Thoracic aorta (tissue), 2 donors: ENCODE measurements at places on chromosomes 6 and 20. TPM values are rescaled to one million over a fixed set of nuclear protein-coding genes. Genes with fewer than 3 reads are reported as not detected.
A peak's percentile ranks its signal among the peaks of the same experiment; 100 is the strongest.

The CYP39A1 gene
- total RNA-seq, result 1.1 TPM

The GJE1 gene
- total RNA-seq, result not detected

The LY6G6C gene
- not detected for total RNA-seq

The CFAP61 gene
- not detected for total RNA-seq

The MDFI gene
- total RNA-seq, result 5.1 TPM

The SMPDL3A gene
- 8.0 TPM for total RNA-seq

The FAM50B gene
- total RNA-seq, result 12.4 TPM

The SEL1L2 gene
- total RNA-seq, result not detected

The ARFGEF3 gene
- total RNA-seq, result 1.4 TPM

The CYP24A1 gene
- total RNA-seq, result not detected

The PIGU gene
- total RNA-seq, result 10.4 TPM

- DNase-seq, result no peak
- H3K4me1 ChIP-seq, result no peaks in the 10 kb centered on the region
- no peak overlapping the region for H3K4me3 ChIP-seq
- no peaks in the 10 kb centered on the region for H3K36me3 ChIP-seq
- H3K27me3 ChIP-seq, result no peaks in the 10 kb centered on the region
Measured at GRCh38 chr20:44358776-44359175, 3.3 kb downstream of the HNF4A start.

GRCh38 chr6:18555750-18556149, 168.6 kb downstream of the RNF144B start:
- DNase-seq, result no peak
- no peak overlapping the region for H3K27ac ChIP-seq
- H3K27me3 ChIP-seq, result no peaks in the 10 kb centered on the region
- no peak overlapping the region for H3K4me3 ChIP-seq

GRCh38 chr6:37354526-37355384, 972 bp downstream of the RNF8 start:
- H3K27ac ChIP-seq, result peak overlapping the region; percentile 45
- H3K4me1 ChIP-seq, result peaks cover 11% of the 10 kb centered on the region
- no peaks in the 10 kb centered on the region for H3K36me3 ChIP-seq

DNA sequence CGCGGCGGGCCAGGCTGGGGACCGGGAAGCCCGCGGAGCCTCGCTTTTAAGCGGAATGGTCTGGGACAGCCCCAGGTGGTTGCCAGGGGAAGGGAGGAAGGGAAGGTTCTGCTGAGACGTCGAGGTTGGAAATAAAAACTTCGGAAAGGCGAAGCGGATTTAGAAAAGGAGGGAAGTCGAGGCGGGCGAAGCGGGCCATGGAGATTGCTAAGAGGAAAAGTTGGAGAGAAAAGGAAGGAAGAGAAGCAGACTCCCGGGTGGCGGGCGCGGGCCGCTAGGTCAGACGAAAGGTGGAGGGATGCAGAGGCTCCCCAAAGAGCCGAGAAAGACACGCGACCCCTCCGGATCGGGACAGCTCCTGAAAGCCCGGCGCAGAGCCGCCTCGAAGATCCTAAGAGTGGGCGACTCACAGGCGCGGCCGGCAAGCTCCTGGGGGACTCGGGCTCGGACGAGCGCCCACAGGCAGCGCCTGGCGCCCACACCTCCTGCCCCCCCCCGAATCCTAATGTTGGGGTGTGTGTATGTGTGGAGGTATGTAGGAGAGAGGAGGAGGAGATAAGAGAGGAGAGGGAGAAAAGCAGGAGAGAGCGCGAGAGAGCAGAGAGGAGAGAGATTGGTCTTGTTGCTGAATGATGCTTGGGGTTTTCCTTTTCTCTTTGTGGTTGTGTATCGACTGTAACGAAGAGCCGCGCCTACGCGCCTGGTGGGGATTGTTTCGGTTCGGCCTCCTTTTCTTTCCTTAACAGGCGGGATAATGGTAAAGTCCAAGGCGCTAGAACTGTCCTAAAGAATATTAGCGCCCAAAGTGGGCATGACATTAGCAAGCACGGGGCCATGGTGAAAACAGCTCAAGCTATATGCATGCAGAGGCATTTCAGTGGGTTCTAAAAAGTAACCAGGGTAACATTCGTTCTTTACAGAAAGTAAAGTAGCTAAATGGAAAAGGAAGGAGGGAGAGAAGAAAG, 1.5 kb downstream of the TFAP2B start:
- H3K4me1 ChIP-seq, result peaks cover 8% of the 10 kb centered on the region
- no peak overlapping the region for H3K27ac ChIP-seq
- no peak for DNase-seq
- H3K36me3 ChIP-seq, result no peaks in the 10 kb centered on the region
- peak overlapping the region; percentile 53 for H3K4me3 ChIP-seq

- no peak for DNase-seq
- no peak overlapping the region for H3K4me3 ChIP-seq
- H3K36me3 ChIP-seq, result no peaks in the 10 kb centered on the region
- no peak overlapping the region for H3K27ac ChIP-seq
- no peaks in the 10 kb centered on the region for H3K4me1 ChIP-seq
Measured at GRCh38 chr20:59577037-59577808, 27.1 kb upstream of the PHACTR3 start.

GRCh38 chr6:43127877-43128276, 43.2 kb upstream of the SRF start:
- H3K27ac ChIP-seq, result no peak overlapping the region
- no peaks in the 10 kb centered on the region for H3K27me3 ChIP-seq
- H3K4me3 ChIP-seq, result no peak overlapping the region
- H3K36me3 ChIP-seq, result no peaks in the 10 kb centered on the region
- DNase-seq, result no peak

- DNase-seq, result no peak
- H3K36me3 ChIP-seq, result no peaks in the 10 kb centered on the region
- H3K4me1 ChIP-seq, result no peaks in the 10 kb centered on the region
- H3K27ac ChIP-seq, result no peak overlapping the region
Measured at GRCh38 chr6:101486124-101486523, 92.6 kb downstream of the GRIK2 start.

DNA sequence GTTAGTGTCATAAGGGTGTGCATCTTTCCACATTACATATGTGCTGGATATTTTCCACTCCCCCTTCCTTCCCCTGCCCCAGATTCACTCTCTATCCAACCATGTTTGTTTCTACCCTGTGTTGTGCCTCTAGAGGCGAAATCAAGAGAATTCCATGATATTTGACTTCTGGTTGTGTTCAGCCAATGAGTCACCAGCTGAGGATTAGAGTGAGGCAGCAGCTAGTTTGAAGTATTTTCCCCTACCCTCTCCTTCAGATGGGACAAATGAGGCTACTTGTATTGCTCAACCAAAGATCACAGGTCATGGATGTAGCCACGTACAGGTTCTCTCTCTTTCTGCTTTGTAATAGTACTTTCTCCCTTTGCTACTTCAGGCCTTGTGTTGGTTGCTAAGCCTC, 24.5 kb upstream of the OR2J2 start:
- DNase-seq, result no peak
- H3K27me3 ChIP-seq, result no peaks in the 10 kb centered on the region
- no peak overlapping the region for H3K27ac ChIP-seq
- no peaks in the 10 kb centered on the region for H3K4me1 ChIP-seq

DNA sequence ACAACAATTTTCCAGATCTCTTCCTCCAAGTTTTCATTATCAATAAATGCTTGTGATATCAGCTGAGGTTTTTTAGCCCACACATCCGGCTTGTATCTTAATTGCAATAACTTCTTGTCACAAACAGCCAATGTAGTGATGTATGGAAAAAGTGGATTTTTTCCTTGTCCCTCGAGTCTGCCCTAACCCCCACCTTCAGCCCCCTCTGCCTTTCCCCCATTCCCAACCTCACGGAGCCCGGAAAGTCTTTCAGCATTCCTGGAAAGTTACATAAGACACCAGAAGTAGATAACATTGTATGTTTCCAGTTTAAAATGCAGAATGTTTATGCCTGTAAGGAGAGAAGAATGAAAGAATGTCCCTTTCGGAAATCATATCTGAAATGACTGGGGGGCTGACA, 179.2 kb upstream of the PHACTR1 start:
- H3K4me1 ChIP-seq, result peaks cover 4% of the 10 kb centered on the region
- H3K27me3 ChIP-seq, result no peaks in the 10 kb centered on the region
- H3K4me3 ChIP-seq, result no peak overlapping the region
- no peak for DNase-seq
- no peaks in the 10 kb centered on the region for H3K36me3 ChIP-seq

GRCh38 chr6:6826095-6826901, 237.8 kb downstream of the LY86 start:
- DNase-seq, result no peak
- H3K4me1 ChIP-seq, result no peaks in the 10 kb centered on the region
- no peak overlapping the region for H3K27ac ChIP-seq
- H3K4me3 ChIP-seq, result no peak overlapping the region
- H3K27me3 ChIP-seq, result no peaks in the 10 kb centered on the region

- no peaks in the 10 kb centered on the region for H3K27me3 ChIP-seq
- H3K27ac ChIP-seq, result peak overlapping the region; percentile 0
- DNase-seq, result no peak
- peaks cover 14% of the 10 kb centered on the region for H3K4me1 ChIP-seq
Measured at GRCh38 chr6:15239616-15240364, 6.1 kb upstream of the JARID2 start.

GRCh38 chr6:87747646-87748045, 45.6 kb upstream of the AKIRIN2 start:
- DNase-seq, result no peak
- H3K4me3 ChIP-seq, result no peak overlapping the region

- H3K4me1 ChIP-seq, result no peaks in the 10 kb centered on the region
- H3K27me3 ChIP-seq, result no peaks in the 10 kb centered on the region
- DNase-seq, result no peak
- H3K36me3 ChIP-seq, result no peaks in the 10 kb centered on the region
Measured at GRCh38 chr6:38453861-38454260, 185.9 kb downstream of the BTBD9 start.

- DNase-seq, result no peak
- no peaks in the 10 kb centered on the region for H3K27me3 ChIP-seq
- no peak overlapping the region for H3K27ac ChIP-seq
- no peaks in the 10 kb centered on the region for H3K4me1 ChIP-seq
- no peaks in the 10 kb centered on the region for H3K36me3 ChIP-seq
Measured at GRCh38 chr6:22437665-22438064, 131.7 kb upstream of the HDGFL1 start.

GRCh38 chr20:24001712-24002405, 13.3 kb upstream of the GGTLC1 start:
- no peak overlapping the region for H3K27ac ChIP-seq
- H3K27me3 ChIP-seq, result no peaks in the 10 kb centered on the region
- no peaks in the 10 kb centered on the region for H3K4me1 ChIP-seq
- DNase-seq, result no peak
- no peaks in the 10 kb centered on the region for H3K36me3 ChIP-seq
- no peak overlapping the region for H3K4me3 ChIP-seq

- no peak for DNase-seq
- H3K4me3 ChIP-seq, result no peak overlapping the region
- H3K4me1 ChIP-seq, result peaks cover 10% of the 10 kb centered on the region
- no peaks in the 10 kb centered on the region for H3K36me3 ChIP-seq
- H3K27me3 ChIP-seq, result no peaks in the 10 kb centered on the region
Measured at GRCh38 chr6:133971861-133972260, 18.8 kb downstream of the TBPL1 start.

DNA sequence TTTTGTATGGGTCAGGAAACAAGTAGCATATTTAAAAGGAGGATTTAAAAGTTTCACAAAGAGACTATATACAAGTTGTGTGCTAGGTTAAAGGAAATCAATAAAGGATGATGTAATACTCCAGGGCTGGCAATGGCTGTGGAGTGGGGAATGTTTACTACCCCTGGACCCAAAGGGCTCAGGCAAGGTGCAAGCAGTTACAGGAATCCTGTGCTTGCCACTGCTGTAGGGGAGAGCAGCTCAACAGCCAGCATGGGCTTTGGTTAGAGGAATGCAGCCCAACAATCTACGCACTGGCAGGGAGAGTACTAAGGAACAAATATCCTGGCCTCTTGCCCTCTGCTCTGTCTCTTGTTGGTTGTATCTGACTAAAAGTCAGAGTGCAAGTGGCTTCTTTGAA, 1642.2 kb downstream of the KHDRBS2 start:
- no peak for DNase-seq
- no peaks in the 10 kb centered on the region for H3K36me3 ChIP-seq
- no peak overlapping the region for H3K27ac ChIP-seq
- H3K4me3 ChIP-seq, result no peak overlapping the region

DNA sequence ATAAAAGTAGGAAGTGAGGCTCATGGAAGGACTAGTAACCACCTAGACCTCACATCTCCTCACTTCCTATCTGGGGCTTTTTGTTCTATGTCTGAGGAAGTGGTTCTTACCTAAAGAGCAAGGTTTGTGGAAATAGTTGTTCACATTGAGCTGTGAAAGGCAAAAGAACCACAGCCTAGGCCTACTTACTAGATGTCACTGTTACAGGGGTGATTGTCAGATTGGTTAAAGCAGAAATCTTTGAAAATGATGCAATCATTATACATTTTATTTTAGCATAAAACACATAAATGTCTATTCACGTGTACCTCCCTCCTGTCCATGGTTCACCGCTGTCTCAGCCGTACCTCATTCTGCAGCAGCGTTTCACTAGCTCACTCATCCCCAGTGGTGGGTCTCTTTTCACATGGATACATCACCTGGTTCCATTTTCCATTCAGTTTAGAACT, 268.8 kb downstream of the TMEM242 start:
- no peak for DNase-seq
- no peaks in the 10 kb centered on the region for H3K4me1 ChIP-seq
- no peak overlapping the region for H3K4me3 ChIP-seq
- no peak overlapping the region for H3K27ac ChIP-seq

- no peak for DNase-seq
- H3K27ac ChIP-seq, result no peak overlapping the region
- no peak overlapping the region for H3K4me3 ChIP-seq
- no peaks in the 10 kb centered on the region for H3K27me3 ChIP-seq
- peaks cover 4% of the 10 kb centered on the region for H3K4me1 ChIP-seq
Measured at GRCh38 chr6:2196079-2196679, 49.2 kb downstream of the GMDS start.

- H3K4me3 ChIP-seq, result no peak overlapping the region
- peaks cover 4% of the 10 kb centered on the region for H3K36me3 ChIP-seq
Measured at GRCh38 chr20:62148908-62149314, 5.3 kb downstream of the SS18L1 start.

GRCh38 chr6:128437685-128438084, 82.7 kb downstream of the PTPRK start:
- no peak overlapping the region for H3K4me3 ChIP-seq
- H3K27me3 ChIP-seq, result no peaks in the 10 kb centered on the region
- no peaks in the 10 kb centered on the region for H3K36me3 ChIP-seq
- peaks cover 8% of the 10 kb centered on the region for H3K4me1 ChIP-seq
